Endothelial cell of umbilical vein (primary cell): ENCODE measurements at places on chromosomes 1 and 21.
A peak's percentile ranks its signal among the peaks of the same experiment; 100 is the strongest.

- no peak for DNase-seq
Observed at GRCh38 chr1:2472109-2472508, 4.0 kb upstream of the PLCH2 start.

DNA sequence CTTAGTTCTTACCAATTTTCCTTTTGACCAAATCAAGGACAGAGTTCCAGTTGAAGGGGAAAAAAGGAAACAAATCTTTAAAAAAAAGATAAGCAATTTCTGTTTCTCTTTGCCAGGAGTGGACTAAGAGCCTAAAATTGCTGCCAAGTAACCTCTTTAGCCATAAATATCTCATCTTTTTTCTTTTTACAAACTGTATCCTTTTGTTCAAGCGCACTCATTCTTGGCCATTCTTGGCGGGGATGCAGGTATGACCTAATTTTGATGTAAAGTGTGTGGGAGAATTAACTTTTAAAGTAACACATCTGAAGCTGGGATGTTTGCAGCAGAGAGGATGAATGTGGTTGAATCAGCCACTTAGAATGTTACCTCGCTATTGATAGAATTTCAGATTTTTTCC lies 13.4 kb upstream of the KIF1B start:
- DNase-seq, result no peak

GRCh38 chr1:60888126-60888525 lies 194.2 kb upstream of the NFIA start:
- DNase-seq, result no peak

DNA sequence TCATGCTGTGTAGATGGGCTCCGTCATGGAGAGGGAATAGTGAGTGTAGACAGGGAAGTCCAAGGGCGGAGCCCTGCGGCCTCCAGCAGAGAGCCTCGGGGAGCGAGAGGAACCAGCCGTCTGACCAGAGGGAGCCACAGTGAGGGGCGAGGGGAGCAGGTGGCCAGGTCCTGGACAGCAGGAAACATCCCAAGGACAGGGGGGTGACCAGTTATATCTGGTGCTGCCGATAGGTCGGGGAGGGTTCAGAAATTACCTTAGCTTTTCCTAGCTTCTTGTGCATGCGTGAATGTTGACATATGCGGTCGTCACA lies 46.5 kb downstream of the TRAPPC10 start:
- DNase-seq, result no peak

- peak; percentile 86 for DNase-seq
Observed at GRCh38 chr1:154176337-154176736, 15.6 kb downstream of the TPM3 start.

DNA sequence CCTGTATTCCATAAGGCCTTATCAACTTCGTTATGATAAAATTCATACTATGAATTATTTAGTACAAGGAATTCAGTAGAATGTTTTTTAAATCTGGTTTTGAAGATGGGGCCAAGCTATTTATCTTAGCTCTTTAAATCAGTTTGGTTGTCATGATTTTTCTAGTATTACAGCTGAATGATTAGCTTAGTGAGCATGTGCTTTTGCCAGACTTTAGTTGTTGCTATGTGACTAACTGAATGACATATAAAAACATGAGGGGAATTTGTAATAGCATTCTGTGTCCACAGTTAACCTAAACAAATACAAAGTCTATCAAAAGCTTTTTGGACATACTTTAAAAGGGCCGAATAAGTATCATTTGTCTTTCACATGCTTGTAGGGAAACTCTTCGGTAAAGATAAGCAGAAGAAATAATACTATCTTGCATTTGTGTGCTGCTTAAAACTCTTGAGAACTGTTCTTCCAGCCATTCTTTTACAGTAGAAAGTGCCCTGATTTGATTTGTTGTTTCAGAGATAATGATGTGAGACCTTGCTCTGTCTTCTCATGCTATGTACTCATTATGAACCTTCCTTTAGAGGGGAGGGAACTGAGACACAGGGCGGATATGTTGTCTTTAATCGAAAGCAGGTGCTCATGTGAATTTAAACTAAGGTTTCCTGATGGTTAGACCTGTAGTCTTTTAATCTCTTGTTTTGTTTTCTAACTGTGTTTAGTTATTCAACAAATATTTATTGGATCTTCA lies 18.8 kb downstream of the NEK7 start:
- no peak for DNase-seq

- DNase-seq, result no peak
Observed at GRCh38 chr1:24151175-24151533, 8.2 kb upstream of the IL22RA1 start.

GRCh38 chr1:58718435-58718834 lies 18.6 kb upstream of the MYSM1 start:
- DNase-seq, result peak; percentile 68

- DNase-seq, result no peak
Observed at GRCh38 chr1:96756789-96757188, 35.2 kb downstream of the PTBP2 start.

GRCh38 chr1:37158113-37158749 lies 123.9 kb upstream of the GRIK3 start:
- no peak for DNase-seq
